A172 (cell line): ENCODE measurements at places on chromosomes 2 and 18.

DNA sequence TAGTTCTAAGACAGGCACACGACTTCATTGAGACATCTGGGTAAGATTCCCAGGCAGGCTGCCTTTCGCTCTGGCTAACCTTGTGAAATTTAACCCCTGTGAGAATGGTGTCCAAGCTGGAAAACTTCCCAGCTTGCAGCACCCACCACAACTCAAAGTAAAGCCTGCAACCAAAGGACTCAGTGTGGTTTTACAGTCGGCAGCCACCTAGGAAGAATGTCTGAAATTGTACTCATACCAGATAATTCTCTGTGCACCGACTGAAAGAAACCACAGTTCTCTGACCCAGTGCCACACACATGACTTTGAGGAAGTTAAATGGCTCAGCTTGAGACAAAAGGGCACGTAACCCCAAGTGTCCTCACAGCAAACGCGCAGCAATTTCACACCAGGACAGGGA, 125.7 kb downstream of the RBMS1 start:
- peak; percentile 93 for DNase-seq

- DNase-seq: no peak
Observed at GRCh38 chr18:10564975-10565773, 39.3 kb downstream of the NAPG start.

DNA sequence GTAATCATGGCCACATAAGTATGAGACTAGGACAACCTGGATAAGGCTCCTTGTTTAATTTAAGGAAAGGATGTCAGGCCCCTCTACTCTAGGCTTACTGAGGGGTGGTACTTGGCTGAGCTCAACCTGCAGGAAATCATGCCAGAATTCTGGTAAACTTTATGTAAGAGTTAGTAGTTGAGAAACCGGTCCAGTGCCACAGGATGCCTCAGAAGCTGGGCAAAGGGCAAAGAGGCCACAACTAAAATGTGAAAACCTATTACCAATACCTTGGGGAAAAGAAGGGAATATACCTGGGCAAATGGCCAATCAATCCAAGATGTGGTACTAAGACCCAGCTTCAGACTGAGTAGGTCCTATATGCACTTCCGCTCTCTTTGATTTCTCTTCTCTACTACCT, 86.7 kb downstream of the ITSN2 start:
- DNase-seq: no peak

- DNase-seq: no peak
Observed at GRCh38 chr18:33350256-33350655, 90.3 kb downstream of the CCDC178 start.

DNA sequence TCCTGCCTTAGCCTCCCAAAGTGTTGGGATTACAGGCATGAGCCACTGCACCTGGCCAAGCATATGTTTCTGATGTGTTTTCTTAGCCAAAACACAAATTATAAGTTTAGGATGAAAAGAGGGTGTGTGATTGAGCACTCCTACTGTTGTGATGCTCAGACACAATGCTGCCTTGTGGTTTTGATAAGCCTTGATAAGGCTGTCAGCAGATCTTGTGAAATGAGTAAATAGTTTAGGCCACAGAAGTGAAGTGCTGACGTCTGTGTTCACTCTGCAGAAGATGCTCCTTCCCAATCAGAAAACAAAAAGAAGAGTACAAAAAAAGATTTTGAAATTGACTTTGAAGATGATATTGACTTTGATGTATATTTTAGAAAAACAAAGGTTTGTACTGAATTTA, 24.3 kb downstream of the NCAPH start:
- DNase-seq: no peak

DNA sequence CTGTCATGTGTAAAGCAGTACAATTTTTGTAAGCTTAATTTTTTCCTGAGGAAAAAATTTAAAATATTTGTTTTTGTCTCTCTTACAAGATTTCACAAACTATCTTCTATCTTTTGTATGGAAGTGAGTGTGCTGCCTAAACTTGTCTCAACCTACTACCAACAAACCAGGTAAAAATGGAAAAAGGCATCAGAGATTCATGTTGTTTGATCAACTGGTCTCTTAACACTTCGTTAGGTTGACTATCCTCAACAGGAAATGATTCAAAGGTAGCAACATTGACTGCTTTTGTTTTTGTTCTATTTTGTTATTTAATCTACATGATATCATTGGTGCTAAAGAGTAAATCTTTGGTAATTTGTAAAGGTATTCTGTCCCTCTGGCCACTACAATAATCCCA, 47.7 kb upstream of the RND3 start:
- DNase-seq: no peak

GRCh38 chr18:76530846-76531245, 35.8 kb upstream of the ZNF516 start:
- DNase-seq: no peak

DNA sequence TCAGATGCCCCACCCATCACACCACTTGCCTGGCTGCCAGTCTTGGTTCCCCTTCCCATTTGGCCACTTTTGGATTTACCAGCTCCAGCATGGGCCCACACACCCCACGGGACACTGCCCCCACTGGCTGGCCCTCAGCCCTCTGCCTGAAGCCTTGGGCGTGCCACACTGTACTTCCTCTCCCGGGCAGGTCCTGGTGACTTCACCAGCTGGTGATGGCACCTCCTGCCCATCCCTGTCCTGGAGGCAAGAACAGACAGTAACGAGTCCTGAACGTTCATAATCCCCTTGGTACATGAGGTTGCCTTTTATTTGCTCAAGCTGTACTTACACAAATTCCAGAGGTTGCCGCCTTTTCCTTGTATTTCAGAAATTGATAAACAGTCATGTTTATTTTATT, 81.1 kb downstream of the TMEM17 start:
- no peak for DNase-seq

DNA sequence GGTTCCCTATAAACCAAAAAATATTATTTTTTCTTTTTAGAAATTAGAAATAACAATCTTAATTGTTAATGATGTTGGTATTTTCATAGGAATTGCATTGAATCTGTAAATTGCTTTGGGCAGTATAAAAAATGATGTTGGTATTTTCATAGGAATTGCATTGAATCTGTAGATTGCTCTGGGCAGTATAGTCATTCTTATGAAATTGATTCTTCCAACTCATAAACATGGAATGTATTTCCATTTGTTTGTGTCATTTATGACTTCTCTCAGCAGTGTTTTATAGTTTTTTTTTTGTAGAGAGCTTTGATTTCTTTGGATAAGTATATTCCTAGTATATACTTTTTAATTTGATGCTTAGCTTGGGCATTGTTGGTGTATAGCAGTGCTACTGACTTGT, 82.0 kb upstream of the NT5C1B start:
- DNase-seq: no peak
